ENCODE measurements at places on chromosomes 2 and 18.

DNA sequence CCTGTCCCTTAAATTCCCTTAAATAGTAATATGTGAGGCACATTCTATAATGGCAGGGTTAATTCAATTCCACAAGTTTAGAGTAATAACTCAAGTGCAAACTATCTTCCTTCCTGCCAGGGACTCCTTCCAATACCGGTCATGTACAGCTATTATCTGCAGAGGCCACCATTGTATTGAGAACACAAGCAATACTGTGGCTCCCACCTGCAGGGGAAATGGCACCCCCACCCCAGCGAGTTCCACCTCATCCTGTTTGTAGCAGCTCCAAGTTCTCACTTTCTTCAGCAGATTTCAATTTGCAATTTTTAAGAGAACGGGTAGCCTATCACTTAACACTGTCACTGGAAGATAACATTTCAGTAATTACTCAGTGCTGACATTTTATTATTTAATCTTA is 172.1 kb upstream of the PID1 start:
- no peak for DNase-seq

- no peak for DNase-seq
Measured at GRCh38 chr2:24019729-24020128, 9.8 kb downstream of the MFSD2B start.

- no peak for DNase-seq
Measured at GRCh38 chr2:119772128-119772527, 12.4 kb downstream of the PTPN4 start.

DNA sequence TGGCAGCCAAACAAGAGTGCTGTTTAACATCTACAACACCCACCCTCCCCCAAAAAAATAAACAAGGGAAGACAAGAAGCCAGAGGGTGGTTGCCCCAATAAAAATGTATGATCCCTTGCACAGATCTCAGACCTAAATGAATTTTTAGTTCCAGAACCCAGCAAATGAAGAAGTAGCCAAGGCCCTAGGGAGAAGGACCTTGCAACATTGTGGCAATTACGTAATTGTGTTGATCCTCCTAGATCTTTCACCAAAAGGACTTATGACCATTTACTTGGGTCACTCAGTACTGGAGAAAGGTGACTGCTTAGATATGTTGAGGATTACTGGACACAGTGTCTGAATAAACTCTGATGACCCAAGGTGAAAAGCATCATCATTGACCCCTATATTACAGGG is 1393.8 kb downstream of the LRP1B start:
- DNase-seq: no peak

DNA sequence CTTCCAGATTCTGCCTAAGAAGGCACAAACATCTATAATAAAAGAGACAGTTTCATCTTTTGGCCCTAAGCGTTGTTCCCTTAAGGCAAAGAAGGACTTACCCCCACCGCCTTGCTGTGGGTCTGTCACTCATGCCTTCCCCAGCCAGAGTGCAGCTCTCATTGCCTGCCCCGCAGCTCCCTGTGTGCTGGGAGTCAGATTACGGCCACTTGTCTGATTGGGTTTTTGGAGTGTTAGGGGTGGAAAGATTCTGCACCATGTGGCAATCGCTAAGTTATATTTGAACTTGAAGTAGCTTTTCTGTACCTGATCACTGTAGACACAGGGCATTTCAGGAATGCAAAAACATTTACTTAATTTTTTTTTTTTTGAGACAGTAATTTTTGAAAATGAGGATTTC is at the start of gene AQP4:
TSS of gene AQP4 (minus strand) at position 151 of the 400 bp plus-strand sequence. CDS start at position 133, 18 bp downstream.
- DNase-seq: no peak
